ENCODE measurements at places on chromosomes 11 and 22. TPM values are rescaled to one million over a fixed set of nuclear protein-coding genes. Genes with fewer than 3 reads are reported as not detected.

The ATM gene
- 172 TPM for total RNA-seq

The SIDT2 gene
- 35.7 TPM for total RNA-seq

- DNase-seq = no peak
These were observed 18.3 kb downstream of the CYTH4 start for GRCh38 chr22:37300551-37301017.

DNA sequence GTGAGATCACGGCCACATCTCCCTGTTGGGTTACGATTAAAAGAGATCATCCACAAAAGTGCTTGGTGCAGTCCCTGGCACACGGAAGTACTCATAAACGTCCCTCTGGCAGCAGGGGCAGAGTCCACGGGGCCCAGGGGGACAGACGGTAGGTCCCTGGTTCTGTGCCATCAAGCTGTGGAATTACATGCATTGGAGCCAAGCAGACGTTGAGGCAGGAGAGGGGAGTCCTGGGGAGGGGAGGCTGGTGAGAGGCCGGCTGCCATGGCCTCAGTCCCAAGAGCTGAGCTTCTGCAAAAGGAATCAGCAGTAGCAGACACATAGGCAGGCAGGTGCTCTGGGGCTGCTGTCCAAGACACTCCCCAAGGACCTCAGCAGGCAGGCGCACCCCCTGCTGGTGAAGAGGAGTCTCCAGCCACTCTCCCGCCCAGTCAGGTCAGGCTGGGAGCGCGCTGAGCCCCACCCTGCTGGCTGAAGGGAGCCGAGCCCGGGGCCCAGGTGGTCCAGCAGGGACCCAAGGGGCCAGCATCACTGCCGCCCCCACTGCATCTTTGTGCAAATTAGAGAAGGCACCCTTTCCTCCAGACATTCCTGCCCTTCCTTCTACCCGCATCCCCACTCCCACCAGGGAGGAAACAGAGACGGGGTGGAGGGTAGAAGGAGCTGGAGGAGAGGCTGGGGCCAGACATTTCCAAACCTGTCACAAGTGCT lies 7.6 kb upstream of the KCTD17 start:
- peak; percentile 95 for DNase-seq

- no peak for DNase-seq
These were observed 2.7 kb downstream of the CADM1 start for GRCh38 chr11:115501502-115501892.

DNA sequence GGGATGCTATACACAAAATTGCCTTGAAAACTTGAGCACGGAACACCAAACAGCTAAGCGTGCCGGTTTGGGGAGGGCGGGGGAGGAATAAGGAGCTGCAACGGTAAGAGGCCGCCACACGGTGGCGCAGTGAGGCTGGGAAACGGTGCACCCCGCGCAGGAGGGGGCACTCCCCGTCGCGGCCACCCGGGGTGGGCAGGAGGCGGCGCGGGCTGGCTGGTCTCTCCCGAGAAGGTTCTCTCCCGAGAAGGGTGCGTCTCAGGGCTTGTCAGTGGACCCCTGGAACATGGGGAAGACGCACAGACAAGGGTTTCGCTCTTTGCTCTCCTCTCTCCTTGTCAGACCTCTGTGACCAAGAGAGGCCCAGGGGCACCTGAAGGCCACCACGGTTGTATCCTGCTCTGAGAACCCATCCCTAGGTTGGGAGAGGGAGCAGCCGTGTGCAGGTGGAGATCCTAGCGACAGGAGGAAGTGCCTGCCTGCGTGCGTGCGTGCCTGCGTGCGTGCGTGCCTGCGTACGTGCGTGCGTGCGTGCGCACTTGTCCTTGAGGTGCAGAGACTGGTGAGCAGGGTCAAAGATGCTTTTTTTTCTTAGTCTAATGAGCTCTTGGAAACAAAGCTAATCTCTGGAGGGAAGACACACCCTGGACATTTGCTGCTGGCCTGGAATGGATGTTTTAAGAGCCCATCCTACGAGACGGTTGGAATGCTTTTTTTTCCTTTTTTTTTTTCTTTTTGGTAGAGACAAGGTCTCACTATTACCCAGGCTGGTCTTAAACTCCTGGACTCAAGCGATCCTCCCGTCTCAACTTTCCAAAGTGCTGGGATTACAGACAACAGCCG lies 18.1 kb upstream of the JAM3 start:
- peak; percentile 97 for DNase-seq

- peak; percentile 21 for DNase-seq
These were observed 60.5 kb downstream of the ADAMTS15 start for GRCh38 chr11:130508913-130509312.

- peak; percentile 62 for DNase-seq
These were observed 5.2 kb downstream of the DGAT2 start for GRCh38 chr11:75773595-75774353.

DNA sequence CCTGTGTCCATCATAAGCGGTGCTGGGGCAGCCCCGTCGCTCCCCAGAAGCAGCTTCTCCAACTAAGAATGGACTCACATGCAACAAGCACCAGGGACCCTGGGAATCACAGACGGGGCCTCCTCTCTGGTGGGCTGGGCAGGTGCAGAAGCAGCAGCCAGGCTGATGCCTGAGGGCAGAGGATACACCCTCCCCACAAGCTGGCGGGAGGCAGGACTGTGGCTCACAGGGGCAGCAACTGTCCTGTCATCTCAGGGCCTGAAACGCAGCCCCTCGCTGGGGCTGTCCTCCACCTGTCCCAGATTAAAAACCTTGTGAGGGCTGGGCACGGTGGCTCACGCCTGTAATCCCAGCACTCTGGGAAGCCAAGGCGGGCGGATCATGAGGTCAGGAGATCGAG lies 3.1 kb upstream of the SBF1 start:
- DNase-seq = no peak

GRCh38 chr11:95652002-95652472 lies 137.5 kb downstream of the FAM76B start:
- DNase-seq = no peak

GRCh38 chr11:117868088-117868487 lies 8.4 kb downstream of the FXYD6 start:
- DNase-seq = no peak

GRCh38 chr22:31085493-31085824 lies 4.3 kb downstream of the SMTN start:
- peak; percentile 68 for DNase-seq

GRCh38 chr11:99742501-99742900 lies 721.8 kb downstream of the CNTN5 start:
- no peak for DNase-seq

- no peak for DNase-seq
These were observed 10.1 kb downstream of the C11orf87 start for GRCh38 chr11:109432105-109432504.

- no peak for DNase-seq
These were observed 839 bp downstream of the CEP164 start for GRCh38 chr11:117328375-117329010.
